Hepatic stellate cell (primary cell): ENCODE measurements at places on chromosomes 13 and 19.

DNA sequence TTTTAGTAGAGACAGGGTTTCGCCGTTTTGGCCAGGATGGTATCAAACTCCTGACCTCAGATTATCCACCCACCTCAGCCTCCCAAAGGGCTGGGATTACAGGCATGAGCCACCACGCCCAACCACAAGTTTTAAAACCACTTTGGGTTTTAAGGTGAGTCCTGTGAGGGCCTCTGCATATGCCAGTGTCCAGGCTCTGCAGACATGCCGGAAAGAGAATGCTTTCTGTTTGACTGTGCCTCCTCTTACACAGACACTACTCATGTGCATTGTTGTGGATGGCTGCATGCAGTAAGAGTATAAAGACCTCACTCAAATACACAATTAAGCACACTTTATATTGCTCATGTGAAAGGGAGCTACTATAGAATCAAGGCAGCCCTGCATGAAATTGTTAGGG, 20.8 kb upstream of the SLC25A30 start:
- no peak for DNase-seq

- DNase-seq: no peak
Observed at GRCh38 chr13:92074658-92075057, 676.2 kb downstream of the GPC5 start.

DNA sequence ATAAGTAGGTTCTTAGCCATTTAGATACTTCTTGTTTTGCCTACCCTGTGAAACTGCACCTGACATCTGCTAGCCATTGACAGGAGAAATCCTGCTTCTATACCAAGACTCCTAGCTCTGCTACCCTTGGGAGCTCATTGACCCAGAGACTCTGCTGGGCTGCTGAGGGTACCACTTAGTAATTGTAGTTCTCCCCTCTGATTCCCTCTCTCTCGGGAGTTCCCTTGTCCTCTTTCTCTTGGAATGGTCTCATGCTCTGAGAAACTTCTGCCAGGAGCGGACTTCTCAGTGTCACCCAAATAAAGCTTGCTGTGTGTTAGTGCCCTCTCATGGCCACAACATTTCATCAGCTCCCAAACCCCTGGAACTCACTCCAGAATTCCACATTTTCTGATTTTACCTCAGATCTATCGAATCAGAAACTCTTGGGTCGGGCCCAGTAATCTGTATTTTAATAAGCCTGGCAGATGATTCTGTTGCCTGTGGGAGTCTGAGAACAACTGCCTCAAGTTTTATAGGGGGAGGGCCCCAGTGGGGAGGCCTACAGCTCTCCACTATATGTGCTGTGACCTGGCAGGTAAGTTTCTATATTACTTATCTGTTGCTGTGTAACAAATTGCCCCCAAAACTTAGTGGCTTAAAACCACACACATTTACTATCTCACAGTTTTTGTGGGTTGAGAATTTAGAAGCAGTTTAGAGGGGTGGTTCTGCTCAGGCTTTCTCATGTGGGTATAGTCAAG, 221.1 kb downstream of the TDRD3 start:
- DNase-seq: peak; percentile 6

DNA sequence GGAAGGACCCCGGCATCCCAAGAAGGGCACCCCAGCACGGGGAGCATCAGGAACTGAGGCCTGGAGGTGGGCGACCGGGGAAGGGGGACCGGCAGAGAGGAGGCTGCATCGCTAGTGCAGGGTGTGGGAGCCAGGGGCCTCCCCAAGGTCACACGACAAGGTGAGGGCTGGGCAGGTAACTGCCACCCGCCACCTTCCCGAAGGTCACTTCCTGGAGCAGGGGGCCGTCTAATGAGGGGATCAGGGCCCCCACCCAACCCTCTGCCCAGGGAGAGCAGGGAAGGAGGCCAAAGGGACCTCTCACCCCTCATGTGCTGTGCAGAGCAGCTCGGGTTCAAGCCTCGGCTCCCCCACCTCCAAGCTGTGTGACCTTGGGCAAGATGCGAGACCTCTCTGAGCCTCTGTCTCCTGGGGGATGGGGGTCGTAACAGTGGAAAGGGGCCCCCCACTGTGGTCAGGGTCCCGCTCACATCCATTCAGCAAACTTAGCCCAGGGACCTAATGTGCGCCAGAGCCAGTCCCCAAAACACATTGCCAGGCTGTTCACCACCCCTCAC, 6.0 kb downstream of the ZBTB7A start:
- DNase-seq: no peak

GRCh38 chr13:75372517-75372916, 109.5 kb downstream of the TBC1D4 start:
- peak; percentile 29 for DNase-seq

GRCh38 chr19:51735759-51736449, 12.1 kb upstream of the HAS1 start:
- no peak for DNase-seq

GRCh38 chr19:43624933-43625332, 5.5 kb upstream of the ZNF428 start:
- DNase-seq: no peak

- DNase-seq: peak; percentile 18
Observed at GRCh38 chr13:40109351-40109844, 453.9 kb downstream of the COG6 start.

DNA sequence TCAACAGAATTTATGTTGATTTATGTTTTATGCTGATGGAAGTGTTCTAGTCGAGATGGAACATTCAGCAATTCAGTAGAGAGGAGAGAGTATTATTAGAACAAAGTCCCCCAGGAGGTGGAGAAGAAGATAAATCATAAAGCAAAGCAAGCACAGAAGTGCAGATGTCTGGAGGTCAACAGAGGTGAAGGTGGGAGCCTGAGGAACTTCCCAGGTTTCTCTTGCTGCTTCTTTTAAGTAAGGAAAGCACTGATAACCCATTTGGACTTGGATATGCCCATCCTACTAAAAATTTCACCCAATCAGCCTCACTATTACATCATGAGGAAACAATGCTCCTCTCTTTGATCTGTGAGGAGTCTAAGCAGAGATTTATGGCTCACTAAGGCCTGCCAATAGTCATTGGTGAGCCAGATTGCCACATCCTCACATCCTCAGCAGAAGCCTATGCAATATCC, 98.8 kb downstream of the EPSTI1 start:
- no peak for DNase-seq

GRCh38 chr13:36341718-36342117, 4.5 kb downstream of the SPART start:
- peak; percentile 8 for DNase-seq

DNA sequence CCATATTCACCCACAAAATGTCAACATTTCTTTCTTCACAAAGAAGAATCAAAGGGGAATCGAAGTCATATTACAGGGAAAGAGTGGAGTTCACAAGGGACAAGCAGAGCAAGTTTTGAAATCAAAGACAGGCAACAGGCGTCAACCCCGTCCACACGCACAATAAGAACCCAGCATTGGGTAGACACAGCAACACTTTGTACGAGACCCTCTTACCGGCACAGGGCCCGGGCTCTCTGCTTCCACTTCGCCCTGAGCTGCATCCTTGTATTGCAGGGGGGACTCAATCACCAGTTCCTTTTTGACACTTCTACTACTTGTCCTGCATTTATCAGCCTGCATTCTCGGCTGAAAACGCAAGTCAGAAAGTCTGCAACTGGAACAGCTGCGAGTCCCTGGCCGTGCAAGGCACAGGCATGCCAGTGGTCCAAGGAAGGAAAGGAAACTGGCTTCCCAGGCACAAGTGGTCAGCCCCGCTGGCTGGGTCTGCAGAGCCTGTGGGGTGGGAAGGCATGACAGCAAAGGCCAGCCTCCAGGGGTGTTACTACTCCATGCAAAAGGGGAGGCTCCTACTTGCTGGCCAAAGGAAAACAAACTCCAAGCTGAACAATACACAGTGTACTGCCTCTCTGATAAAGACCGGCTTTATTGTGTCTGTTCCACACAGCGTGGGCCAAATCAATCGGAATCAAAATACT, at the start of gene DOCK9:
Gene DOCK9, minus strand, starts transcription at position 497 of the 698 bp plus-strand sequence. Its CDS starts 155 bp downstream, at position 342.
- DNase-seq: peak; percentile 59

DNA sequence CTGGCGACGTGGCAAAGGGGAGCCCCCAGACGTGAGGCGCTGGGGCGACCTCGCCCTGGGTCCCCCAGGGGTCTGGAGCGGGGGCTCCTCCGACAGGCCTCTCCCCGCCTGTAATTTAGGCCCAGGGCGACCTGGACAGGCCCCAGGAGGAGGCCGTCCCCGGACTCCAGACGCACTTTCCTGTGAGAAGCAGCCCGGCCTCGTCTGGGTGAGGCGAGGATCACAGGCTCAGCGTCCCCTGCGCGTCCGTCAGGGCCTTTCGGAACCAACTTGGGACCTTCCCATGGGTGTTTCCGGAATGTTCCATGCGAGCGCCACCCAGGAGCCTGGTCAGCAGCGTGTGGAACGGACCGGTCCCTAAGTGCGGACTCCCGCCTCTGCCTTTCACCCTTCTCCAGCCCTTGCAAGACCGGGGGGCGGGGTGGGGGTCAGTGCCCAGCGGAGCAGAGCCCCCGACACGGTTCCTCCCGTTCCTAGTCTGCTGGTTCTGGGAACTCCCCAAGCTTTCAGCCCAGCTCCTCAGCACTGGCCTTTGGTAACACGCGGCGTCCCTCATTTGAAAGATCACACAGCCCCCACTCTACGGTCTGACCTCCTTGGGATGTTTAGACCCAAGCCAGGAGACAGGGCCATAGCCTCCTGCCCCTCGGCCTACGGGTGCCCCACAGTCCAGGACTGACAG, 1.1 kb upstream of the GRTP1 start:
- DNase-seq: no peak

DNA sequence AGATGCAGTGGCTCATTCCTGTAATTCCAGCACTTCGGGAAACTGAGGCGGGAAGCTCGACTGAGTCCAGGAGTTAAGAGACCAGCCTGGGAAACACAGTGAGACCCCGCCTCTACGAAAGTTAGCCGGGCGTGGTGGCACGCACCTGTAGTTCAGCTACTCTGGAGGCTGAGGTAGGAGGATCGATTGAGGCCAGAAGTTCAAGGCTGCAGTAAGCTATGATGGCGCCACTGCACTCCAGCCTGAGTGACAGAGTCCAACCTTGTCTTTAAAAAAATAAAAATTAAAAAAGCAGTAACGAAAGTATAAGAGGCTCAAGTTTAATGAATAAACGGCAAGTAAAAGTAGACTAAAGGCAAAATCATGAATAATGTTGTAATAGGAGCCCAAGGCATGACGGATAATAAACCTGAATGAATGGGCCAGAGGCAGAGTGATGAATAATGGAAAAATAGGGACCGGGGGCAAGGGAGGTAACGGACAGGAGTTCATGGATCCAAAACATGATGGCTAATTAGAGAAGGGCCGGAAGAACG, 1.2 kb upstream of the TOMM40 start:
- no peak for DNase-seq

DNA sequence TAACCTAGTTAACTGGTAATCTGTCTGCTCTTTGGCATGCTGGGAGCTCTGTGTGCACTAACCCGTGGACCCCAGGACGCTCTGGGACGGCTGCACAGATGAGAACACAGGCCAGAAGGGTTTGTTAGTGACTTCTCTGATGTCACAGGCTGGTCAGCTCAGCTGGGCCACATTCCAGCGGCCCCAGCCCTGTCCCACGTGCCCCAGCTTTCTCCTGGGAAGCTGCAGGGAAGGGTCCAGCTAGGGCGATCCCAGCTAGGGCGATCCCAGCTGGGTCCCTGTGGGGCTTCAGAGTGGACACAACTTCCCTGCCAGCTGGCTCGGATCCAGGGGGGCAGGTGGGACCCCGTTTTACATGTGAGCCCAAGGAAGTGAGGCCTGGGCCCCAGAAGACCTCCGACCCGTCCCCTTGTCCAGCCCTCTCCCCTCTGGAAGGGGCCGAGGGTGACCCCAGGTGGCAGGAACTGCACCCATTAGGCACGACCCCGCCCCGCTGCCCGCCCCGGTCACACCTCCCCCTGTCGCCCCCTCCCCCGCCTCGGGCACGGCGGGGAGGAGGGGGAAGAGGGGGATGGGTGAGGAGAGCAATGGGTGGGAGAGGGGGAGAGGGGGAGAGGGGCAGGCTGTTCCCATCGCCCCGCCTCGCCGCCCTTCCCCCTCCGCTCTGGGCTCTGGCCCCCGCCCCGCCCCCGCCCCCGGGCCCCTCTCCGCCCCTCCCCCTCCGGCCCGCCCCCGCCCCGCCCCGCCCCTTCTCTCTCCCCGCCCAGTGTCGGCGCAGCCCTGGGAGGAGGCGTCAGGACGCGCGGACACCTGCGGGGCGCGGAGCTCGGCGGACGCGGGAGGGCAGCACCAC, 75.2 kb upstream of the MCF2L start:
- peak; percentile 80 for DNase-seq

DNA sequence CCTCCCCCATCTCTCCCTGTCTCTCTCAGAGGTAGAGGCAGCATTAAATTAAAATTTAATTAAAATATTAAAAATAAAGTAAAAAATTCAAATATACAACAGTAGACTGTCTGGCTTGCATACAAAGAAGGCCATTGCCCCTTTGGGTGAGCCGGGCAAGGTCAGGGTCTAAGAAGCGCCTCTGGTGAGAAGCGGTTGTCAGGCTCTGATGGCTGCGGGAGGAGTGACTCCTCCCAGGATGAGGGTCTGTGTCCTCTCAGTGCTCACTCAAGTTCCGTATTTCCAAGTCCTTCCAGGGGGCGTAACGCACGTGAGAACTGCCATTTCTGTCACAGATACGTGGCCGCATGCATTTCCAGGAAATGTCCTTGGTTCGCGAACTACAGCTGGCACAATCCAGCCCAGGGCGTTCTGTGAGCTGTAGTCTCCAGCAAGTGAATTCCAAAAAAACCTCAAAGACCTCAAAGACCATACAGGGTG, 737 bp upstream of the ZNF181 start:
- DNase-seq: no peak

DNA sequence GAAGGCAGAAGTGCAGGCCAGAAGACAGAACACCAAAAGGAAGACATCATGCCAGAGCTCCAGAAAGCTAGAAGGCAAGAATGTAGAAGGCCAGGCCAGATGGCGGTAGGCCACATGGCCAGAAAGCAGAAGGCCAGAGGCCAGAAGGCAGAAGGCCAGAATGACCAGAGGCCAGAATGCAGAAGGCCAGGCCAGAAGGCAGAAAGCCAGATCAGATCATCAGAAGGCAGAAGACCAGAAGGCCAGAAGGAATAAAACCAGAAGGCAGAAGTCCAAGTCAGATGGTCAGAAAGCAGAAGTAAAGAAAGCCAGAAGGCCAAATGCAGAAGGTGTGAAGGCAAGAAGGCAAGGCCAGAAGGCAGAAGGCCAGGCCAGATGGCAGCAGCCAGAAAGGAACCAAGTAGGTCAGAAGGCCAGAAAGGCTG, 185.0 kb downstream of the TUBA3C start:
- no peak for DNase-seq

GRCh38 chr13:33284031-33284430, 1.5 kb downstream of the STARD13 start:
- no peak for DNase-seq

DNA sequence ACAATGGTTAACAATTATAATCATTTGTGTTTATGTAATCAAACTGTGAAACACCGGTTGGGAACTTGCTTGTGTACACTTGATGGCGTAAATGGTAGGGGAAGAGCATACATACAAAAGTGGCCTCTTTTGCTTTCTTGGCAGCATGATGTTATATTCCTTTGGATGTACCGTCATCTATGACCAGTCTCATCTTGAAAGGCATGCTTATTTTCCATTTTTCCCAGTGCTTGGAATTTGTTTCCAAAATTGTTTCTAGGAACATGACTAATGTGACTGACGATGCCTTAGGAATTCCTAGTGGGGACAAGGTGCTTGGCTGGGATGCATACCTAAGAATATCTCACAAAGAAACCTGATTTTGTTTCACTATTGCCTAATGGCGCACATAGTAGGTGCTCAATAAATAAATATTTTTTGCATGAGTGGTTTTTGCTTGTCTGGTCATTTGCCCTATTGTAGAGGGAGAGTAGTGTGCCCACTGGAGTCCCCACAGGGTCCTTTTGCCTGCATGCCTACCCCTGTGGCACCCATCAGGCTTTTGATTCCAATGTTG, 45.5 kb downstream of the SAE1 start:
- DNase-seq: peak; percentile 57
